ENCODE measurements at places on chromosomes 7 and 10. TPM values are rescaled to one million over a fixed set of nuclear protein-coding genes. Genes with fewer than 3 reads are reported as not detected.

Gene STK31
- 0.93 TPM for total RNA-seq

DNA sequence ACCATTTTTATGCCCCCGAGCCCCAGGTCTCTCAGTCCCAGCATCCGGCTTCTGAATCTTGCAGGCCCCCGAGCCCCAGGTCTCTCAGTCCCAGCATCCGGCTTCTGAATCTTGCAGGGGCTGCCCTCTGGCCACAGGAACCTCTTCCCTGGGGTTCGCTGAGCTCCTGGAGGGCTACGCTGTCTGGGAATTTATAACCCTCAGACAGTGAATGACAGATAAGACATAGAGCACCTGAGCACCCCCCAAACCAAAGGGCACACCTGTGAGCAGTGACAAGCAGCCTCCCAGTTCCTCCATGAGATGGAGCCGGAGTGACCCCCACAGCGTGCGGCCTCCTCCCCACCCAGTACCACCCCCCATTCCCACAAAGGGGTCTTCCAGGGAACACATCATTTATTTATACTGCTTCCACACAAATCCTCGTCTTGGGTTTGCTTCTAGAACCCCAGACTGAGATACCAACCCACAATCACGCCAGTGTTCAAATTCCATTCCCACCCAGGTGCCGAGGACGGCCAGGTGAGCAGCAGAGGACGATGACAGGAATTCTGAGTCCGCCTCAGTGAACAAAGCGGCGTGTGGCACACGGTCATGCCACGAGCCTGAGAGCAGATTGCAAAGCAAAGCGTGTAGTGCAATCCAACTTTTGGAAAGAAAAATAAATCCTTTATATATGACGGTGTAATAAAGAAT lies 57.7 kb upstream of the FAM20C start:
- H3K36me3 ChIP-seq = no peaks in the 10 kb centered on the region
- no peak overlapping the region for H3K4me3 ChIP-seq
- peaks cover 8% of the 10 kb centered on the region for H3K4me1 ChIP-seq
- no peaks in the 10 kb centered on the region for H3K27me3 ChIP-seq
- H3K27ac ChIP-seq = no peak overlapping the region

Gene NPY
- total RNA-seq = not detected

GRCh38 chr7:139660317-139661042 lies 117.3 kb downstream of the HIPK2 start:
- H3K27me3 ChIP-seq = no peaks in the 10 kb centered on the region
- H3K27ac ChIP-seq = no peak overlapping the region
- peaks cover 24% of the 10 kb centered on the region for H3K4me1 ChIP-seq
- H3K36me3 ChIP-seq = no peaks in the 10 kb centered on the region
- DNase-seq = peak; percentile 33

DNA sequence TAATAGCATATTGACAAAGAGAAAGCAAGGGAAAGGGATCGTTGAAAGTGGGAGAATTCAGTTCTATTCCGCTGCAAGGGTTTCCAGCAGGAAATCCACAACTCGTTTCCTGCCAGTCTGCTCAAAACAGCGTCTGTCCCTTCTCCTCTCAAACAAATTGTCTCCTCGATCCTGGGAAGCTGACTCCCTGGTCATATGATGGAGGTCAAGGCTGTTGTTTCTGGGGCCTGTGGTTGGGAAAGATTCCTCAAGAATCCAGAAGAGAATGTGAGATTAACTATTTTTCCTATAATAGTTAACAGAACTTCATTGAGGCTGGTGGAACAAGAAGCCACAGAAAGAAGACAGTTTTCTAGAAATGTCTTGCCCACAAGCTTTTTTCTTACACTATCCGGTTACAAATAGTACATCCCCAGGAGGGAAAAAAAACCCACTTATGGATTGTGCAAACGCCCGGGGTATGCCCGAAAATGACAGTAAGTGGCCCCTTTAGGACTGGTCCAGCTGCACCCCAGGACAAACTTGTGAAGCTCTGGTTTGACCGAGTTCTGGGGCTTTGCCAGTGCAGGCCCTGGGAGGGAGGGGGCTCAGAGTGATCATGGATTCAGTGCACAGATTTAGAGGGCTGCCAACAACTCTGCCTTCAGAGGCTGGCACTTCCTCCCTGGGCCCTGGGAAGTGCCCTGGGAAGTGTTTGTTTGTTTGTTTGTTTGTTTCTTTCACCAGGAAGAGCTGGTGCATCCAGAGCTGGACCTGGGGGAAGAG lies 49.4 kb upstream of the CTBP2 start:
- H3K27ac ChIP-seq = no peak overlapping the region
- H3K4me1 ChIP-seq = no peaks in the 10 kb centered on the region
- H3K27me3 ChIP-seq = no peaks in the 10 kb centered on the region
- H3K4me3 ChIP-seq = no peak overlapping the region
- no peak for DNase-seq

Gene ASB10
- not detected for total RNA-seq

Measured in neural progenitor cell (in vitro differentiated cells).